ENCODE measurements at places on chromosomes 7 and 10.

DNA sequence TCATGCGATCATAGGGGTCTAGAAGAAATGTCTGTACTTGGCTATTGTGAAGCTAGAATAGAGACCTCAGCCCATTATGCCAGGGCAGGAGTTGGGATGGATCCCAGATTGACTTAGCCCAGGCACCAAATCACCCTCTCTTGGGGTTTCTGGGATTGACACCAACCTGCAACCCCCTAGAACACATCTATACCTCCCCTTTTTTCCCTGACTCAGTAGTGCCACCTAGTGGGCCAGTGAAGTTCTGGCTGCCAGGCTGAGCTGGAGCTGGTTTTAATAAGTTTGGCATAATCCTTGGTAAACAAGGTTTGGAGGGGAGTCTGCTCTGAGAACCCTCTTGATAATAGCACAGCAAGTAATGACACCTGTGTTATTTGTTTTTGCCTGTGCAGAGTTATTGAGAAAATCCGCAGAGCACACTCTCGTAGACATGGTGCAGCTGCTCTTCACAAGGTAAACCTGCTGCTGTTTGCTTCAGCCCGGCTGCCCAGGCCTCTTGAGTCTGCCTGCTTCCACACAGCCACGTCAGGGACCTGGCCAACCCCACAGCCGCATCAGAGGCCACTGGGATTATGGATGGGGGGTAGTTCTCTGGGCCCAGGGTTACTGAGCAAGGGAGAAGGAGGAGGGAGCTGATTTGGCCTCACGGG lies 43.3 kb upstream of the NFKB2 start:
- peak; percentile 67 for DNase-seq

DNA sequence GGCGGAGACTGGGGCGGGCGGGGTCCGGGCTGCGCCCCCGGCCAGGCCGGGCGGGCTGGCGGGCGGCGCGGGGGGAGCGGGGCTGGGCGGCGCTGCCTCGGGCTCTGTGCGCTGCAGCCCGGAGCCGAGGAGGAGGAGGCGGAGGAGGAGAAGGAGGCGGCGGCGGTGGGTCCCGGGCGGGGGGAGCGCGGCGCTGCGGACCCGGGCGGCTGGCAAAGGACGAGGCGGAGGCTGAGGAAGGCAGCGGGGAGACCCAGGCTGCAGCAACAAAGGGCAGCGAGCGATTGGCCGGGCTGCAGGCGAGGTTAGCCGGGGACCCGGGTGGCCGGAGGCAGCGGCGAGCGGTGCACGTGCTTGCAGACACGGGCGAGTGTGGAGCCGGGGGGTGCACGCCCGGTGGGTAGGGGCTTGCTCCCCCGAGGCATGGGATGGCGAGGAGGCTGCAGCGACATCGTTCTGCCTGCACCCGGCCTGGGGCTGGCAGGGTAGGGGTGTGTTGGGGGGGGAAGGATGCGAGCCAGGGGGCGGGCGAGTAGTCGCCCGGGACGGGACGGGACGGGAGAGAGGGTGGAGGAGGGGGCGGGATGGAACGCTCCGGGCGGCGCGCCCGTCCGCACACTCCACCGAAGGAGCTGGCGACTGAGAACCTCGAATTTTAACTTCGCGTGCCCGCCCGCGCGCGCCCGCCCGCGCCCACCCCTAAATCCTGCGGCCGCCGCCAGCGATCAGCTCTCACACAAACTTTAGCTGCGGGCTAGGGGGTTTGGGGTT lies 844 bp upstream of the KAT6B start:
- no peak for DNase-seq

DNA sequence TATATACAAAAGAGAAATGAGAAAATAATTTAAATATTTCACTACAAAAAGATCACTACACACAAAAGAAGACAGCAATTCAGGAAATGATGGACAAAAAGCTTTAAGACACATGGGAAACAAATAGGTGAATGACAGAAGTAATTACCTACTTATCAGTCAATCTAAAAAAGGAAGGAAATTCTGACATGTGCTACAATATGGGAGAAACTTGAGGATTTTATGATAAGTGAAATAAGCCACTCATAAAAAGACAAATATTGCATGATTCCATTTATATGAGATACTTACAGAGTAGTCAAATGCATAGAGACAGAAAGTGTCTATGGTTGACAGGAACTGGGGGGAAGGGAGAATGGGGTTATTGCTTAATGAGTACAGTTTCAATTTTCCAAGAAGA lies 339.2 kb downstream of the CALN1 start:
- DNase-seq, result no peak

DNA sequence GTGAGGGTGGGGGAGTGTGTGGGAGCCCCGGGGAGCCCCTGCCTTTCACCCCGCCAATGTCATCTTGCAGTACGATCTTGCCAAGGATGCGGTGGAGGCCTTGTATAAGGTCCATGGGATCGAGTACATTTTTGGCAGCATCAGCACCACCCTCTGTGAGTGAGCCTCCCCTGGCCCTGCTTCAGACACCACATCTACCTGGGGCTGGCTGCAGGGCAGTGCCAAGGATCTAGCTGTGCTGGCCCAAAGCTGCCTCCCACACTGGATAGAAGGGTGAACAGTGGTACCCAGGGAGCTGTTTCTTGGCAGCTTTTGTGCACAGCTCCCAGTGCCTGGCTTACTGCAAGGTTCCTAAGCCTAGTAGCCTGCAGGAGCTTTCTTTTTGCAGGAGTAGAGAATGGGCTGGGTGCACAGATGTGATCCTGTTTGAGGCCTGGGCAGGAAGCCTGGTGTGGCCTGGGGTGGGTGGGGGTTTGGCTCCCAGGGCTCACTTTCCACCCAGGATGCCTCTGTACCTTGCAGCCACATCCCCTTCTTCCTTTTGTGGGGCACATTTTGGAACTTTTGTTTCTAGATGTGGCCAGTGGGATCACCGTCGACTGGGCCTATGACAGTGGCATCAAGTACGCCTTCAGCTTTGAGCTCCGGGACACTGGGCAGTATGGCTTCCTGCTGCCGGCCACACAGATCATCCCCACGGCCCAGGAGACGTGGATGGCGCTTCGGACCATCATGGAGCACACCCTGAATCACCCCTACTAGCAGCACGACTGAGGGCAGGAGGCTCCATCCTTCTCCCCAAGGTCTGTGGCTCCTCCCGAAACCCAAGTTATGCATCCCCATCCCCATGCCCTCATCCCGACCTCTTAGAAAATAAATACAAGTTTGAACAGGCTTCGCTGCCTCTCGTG lies 12.2 kb upstream of the CPA1 start:
- DNase-seq, result no peak

- DNase-seq, result no peak
Observed at GRCh38 chr7:98483276-98483963, 82.5 kb upstream of the BAIAP2L1 start.

GRCh38 chr7:19133886-19134285 lies 11.3 kb downstream of the FERD3L start:
- no peak for DNase-seq
